Activated CD8-positive, alpha-beta T cell treated with anti-CD3 and anti-CD28 coated beads for 36 hours (primary cell): ENCODE measurements at places on chromosomes 11 and 22. TPM values are rescaled to one million over a fixed set of nuclear protein-coding genes. Genes with fewer than 3 reads are reported as not detected.

Gene OR4D5
- not detected for total RNA-seq

Gene CSNK2A3
- 4.2 TPM for total RNA-seq

Gene RFPL3
- total RNA-seq: not detected

Gene NAV2
- total RNA-seq: 0.36 TPM

Gene TTLL12
- 83.5 TPM for total RNA-seq

Gene TRIM6
- 0.47 TPM for total RNA-seq

Gene EMID1
- total RNA-seq: not detected
